ENCODE measurements at places on chromosomes 11 and 22. TPM values are rescaled to one million over a fixed set of nuclear protein-coding genes. Genes with fewer than 3 reads are reported as not detected.

Gene FBXO3
- total RNA-seq: 13.9 TPM

DNA sequence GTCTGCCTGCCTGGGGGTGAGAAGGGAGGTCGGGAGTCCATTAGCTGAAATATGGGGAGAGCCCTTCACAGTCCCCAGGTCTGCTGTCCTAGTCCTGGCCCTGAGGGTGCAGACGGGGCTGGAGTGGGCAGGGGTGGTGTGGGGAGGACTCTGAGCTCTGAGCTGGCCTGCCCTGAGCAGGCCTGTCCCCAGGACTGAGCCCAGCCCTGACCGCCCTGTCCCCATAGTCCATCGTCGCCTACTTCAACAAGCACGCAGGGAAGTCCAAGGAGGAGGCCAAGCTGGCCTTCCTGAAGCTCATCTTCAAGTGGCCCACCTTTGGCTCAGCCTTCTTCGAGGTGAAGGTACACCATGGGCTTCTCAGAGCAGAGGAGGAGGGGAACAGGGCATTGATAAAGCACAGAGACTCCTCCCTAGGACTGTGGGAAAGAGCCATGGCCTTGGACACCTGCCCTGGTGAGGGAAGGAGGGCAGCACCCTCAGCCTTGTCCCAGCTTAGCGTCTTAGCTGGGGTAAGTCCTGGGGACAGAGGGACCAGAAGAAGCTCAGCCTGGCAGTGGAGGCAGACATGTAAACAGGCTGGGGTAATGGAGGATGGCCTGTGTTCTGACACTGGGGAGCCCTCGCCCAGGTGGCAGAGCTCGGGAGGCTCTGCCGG, 83.7 kb downstream of the MYO7A start:
- no peak for DNase-seq

DNA sequence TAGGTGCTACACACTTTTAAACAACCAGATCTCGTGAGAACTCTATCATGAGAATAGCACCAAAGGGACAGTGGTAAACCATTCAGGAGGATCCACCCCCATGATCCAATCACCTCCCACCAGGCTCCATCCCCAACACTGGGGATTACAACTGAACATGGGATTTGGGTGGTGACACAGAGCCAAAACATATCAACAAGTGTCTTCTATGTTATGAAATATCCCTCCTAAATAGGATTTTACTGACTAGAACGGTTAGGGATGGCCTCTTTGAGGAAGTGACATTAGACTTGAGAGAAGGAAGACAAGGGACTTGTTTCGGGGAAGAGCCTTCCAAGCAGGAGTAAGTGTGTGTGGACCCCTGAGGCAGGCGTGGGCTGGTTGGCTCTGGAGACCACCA, 11.9 kb upstream of the MRPL11 start:
- DNase-seq: no peak

DNA sequence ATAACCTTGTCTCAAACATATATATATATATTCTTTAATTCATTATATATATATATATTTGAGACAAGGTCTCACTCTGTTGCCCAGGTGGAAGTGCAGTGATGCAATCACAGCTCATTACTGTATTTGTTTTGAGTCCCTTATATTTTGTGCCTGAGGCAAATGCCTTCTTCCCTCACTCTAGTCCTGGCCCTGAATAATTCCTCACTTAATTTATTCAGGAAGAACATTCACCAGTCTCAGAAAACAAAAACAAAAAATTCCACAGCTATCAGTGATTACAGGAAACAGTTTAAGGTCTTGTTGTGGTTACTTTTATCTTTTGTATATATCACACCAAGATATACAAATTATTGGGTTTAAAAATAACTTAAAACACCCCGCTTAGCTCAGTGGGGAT, 155.7 kb downstream of the CWF19L2 start:
- DNase-seq: no peak

Gene TBX1
- total RNA-seq: 0.09 TPM

- DNase-seq: no peak
Measured at GRCh38 chr11:8382436-8383053, 118.9 kb upstream of the LMO1 start.

Measured in activated T-helper 2 cell treated with anti-CD3 and anti-CD28 coated beads, Interferon-gamma antibody, Interleukin-2, Interleukin-4, amounts not matched to agents 10 μg/mL and 5 μg/mL and 100 μg/mL, durations not matched to agents 14 hours and 24 hours and 36 hours (primary cell).